Muscle of leg (tissue), 16 donors: ENCODE measurements at places on chromosomes 13 and 19. TPM values are rescaled to one million over a fixed set of nuclear protein-coding genes. Genes with fewer than 3 reads are reported as not detected.
A peak's percentile ranks its signal among the peaks of the same experiment; 100 is the strongest.

DNA sequence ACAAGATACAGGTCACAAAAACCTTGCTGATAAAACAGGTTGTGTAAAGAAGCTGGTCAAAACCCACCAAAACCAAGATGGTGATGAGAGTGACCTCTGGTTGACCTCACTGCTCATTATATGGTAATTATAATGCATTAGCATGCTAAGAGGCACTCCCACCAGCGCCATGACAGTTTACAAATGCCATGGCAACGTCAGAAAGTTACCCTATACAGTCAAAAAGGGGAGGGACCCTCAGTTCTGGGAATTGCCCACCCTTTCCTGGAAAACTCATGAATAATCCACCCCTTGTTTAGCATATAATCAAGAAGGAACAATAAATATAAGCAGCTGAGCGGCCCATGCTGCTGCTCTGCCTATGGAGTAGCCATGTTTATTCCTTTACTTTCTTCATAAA, 434.1 kb downstream of the ZNF536 start:
- peaks cover 12% of the 10 kb centered on the region for H3K4me1 ChIP-seq
- no peaks in the 10 kb centered on the region for H3K36me3 ChIP-seq
- DNase-seq = no peak
- no peaks in the 10 kb centered on the region for H3K27me3 ChIP-seq
- no peak overlapping the region for H3K27ac ChIP-seq

GRCh38 chr19:46840498-46840942, 10.1 kb downstream of the AP2S1 start:
- no peaks in the 10 kb centered on the region for H3K27me3 ChIP-seq
- peaks cover 4% of the 10 kb centered on the region for H3K4me1 ChIP-seq
- H3K36me3 ChIP-seq = peaks cover 69% of the 10 kb centered on the region
- no peak overlapping the region for H3K27ac ChIP-seq

- H3K27ac ChIP-seq = no peak overlapping the region
- no peak overlapping the region for H3K4me3 ChIP-seq
- no peak for DNase-seq
- peaks cover 15% of the 10 kb centered on the region for H3K4me1 ChIP-seq
- no peaks in the 10 kb centered on the region for H3K27me3 ChIP-seq
These were observed 16.7 kb downstream of the PIP5K1C start for GRCh38 chr19:3683405-3684053.

DNA sequence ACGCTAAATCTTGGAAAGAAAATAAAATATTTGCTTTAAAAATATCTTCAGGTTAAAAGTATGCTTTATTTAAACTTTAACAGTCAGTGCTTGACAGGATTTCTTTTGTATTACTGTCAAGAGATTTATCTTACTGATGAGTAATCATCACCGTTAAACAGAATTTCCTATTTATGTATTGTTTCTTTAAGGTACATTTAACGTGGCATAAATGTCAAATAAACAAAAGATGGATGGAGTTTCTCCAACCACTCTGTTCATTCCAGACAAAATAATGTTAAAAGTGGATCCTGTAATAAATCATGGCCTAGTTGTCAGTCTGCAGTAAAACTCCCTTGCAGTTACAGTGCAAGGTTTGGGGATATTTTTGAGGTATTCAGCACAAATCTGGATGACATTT, 298.3 kb downstream of the DIAPH3 start:
- H3K27me3 ChIP-seq = no peaks in the 10 kb centered on the region

GRCh38 chr19:14840206-14840605, 5.2 kb upstream of the OR7A5 start:
- H3K27ac ChIP-seq = no peak overlapping the region
- no peak overlapping the region for H3K4me3 ChIP-seq
- no peak for DNase-seq
- H3K36me3 ChIP-seq = no peaks in the 10 kb centered on the region
- H3K4me1 ChIP-seq = no peaks in the 10 kb centered on the region

DNA sequence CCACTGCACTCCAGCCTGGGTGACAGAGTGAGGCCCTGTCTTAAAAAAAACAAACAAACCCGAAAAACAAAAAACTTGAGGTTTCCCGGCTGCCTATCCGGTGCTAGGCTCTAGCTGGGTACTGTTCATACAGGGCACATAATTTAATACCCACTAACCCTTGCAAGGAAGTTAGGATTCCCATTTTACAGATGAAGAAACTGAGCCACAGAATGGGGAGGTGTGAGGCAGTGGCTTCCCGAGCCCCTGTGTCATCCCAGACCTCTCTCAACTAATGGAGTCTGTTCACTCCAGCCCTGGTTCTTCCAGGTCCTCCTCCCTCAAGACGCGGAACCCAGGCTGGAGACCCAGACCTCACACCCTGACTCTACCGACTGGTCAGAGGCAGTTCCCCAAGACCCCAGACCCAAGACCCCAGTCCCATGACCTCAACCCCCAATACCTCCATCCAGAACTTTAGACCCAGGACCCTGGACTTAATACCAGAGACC, 576 bp downstream of the APBA3 start:
- H3K36me3 ChIP-seq = peaks cover 21% of the 10 kb centered on the region
- no peaks in the 10 kb centered on the region for H3K27me3 ChIP-seq
- DNase-seq = peak; percentile 30
- peak overlapping the region; percentile 77 for H3K27ac ChIP-seq
- peak overlapping the region; percentile 97 for H3K4me3 ChIP-seq

GRCh38 chr13:63944911-63945310, 2529.3 kb upstream of the PCDH20 start:
- no peak overlapping the region for H3K4me3 ChIP-seq
- no peak for DNase-seq
- no peaks in the 10 kb centered on the region for H3K36me3 ChIP-seq

MADCAM1 gene
- polyA plus RNA-seq = 11.4 TPM

MBD3L3 gene
- polyA plus RNA-seq = not detected

NCAN gene
- 0.08 TPM for polyA plus RNA-seq

DNA sequence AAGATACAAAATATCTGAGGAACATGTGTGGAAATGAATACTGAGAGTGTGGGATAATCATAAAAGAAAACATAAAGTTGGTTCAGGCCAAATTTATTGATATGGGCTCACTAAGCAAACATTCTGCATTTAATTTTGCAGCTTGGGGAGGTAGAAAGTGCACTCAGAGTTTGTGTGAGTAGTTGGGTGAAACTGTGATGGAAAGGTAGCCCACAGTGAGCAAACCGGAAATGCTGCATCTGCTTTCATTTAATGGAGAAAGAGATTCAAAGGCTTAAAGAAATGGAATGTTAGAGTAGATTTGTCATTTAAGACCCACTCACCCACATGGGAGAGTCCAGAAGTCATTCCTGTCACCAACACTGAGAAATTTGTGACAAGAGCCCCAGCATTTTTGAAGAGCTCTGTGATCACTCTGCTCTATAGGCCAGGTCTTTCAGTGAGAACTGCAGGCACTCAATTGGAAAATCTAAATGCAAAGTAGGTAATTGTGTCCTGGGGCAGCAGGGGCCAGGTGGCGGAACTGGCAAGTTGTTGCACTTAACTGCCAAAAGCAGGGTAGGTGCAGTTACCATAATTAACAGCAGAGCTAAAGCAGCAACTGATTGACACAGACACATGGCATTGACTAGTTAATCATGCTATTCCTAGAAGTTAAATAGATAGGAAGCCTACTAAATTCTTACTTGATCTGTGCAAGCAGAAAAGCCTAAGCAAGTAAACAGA, 1228.3 kb upstream of the PCDH20 start:
- H3K27ac ChIP-seq = no peak overlapping the region
- H3K27me3 ChIP-seq = no peaks in the 10 kb centered on the region
- H3K4me1 ChIP-seq = no peaks in the 10 kb centered on the region
- peak; percentile 33 for DNase-seq
- H3K36me3 ChIP-seq = no peaks in the 10 kb centered on the region

DNA sequence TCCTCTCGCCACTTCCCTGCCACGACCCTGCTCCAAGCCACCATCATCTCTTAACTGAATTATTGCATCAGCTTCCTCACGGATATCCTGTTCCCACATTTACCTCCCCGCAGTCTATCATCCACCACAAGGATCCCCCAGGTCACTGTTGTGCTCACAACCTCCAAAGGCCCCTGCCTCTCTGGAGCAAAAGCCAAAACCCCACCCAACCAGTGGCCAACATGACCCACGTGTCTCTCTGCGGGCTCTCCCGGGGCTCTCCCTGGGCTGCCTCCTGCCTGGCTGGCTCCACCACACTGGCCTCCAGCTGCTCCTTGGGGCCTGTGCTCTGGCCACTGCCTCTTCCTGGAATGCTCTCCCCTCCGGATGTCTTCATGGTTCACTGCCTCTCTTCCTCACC, 809.3 kb downstream of the UQCRFS1 start:
- peaks cover 14% of the 10 kb centered on the region for H3K4me1 ChIP-seq
- H3K4me3 ChIP-seq = no peak overlapping the region
- no peak for DNase-seq

DNA sequence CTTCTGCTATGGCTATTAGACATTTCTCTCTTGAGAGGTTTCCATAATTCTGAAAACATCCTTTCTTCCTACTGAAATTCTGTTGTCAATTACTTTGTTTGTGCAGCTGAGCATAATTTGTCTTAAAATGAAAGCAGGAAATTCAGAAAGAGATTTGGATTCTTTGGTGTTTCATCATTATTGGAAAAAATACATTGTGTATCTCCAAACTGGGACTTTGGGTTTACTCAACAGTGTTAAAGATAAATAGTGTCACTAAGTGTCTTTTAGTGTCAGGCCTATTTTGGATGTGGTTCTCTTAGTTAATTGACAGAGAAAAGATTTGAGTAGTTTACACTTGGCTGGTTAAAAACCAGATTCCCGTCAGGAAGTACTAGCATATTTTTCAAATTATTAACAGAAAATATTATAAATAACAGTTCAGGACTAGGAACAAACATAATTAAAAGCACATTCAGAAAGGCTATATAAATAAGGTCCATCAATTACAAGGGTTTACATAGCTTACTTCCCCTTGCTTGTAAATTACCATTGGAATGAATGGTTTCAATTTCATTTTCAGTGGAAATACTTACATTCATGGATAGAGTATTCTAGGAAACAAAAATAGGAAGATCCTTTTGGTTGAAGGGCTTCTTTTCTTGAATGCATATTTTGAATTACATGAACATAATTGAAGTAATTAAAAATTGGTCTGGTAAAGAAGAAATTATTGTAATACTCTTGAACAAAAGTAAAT, 483.1 kb downstream of the GPC6 start:
- H3K4me1 ChIP-seq = no peaks in the 10 kb centered on the region
- peak; percentile 76 for DNase-seq
- no peaks in the 10 kb centered on the region for H3K36me3 ChIP-seq
- no peak overlapping the region for H3K4me3 ChIP-seq
- peak overlapping the region; percentile 29 for H3K27ac ChIP-seq
- no peaks in the 10 kb centered on the region for H3K27me3 ChIP-seq

LINGO3 gene
- polyA plus RNA-seq = 0.15 TPM

DNA sequence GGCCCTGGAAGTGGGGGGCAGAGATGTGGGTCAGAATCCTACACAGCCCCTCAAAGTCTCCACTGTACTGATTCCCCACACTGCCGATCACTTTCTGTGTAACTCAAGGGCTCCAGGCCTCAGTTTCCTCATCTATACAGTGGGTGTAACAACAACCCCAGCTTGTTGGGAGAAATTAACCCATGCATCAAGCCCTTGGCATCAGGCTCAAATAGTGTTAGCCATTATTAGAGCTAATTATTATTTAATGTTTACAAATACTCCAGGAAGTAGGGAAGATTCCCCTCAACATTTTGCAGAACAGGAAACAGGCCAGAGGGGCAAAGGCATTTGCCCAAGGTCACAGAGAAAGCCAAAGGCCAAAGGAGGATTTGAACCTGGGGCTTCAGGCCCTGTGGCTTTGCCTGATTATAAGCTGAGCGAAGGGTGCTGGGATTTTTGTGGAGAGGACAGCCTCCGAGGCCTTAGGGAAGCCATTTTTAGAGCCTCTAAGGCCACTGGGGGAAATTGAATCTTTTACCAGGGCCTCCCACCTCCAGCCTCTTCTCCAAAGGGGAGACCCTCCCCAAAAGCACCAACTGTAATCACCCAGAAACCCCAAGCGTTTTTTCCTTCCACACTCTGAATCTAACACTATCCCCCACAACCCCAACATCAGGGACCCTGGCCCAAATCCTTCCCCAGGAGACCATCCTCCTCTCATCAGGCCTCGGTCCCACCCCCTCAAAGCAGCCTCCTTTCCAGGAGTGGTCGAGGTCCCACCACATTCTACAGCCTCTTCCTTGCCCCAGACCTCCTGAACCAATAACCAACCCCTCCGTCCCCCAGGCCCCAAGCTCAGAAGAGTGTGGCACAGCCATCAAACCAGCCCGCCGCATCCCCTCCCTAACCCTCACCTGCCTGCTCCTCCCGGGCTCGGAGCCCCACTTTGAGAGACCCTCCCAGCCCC, 1.1 kb downstream of the FKBP8 start:
- H3K4me1 ChIP-seq = peaks cover 13% of the 10 kb centered on the region
- H3K4me3 ChIP-seq = peak overlapping the region; percentile 68
- no peaks in the 10 kb centered on the region for H3K27me3 ChIP-seq

DNA sequence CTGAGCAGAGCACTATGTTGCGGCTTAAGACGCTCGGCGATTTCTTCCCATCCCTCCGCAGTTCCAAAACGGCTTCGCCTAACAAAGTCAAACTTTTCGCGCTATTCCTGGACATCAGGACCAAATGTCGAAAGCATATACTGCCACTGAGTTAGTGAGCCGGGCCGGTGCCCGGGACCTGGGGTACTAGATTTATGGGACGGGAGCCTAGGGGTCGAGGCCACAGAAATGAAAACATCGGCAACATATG, 699 bp downstream of the RCBTB2 start:
- peak overlapping the region; percentile 97 for H3K27ac ChIP-seq
- DNase-seq = peak; percentile 87
- H3K36me3 ChIP-seq = no peaks in the 10 kb centered on the region
- H3K4me3 ChIP-seq = peak overlapping the region; percentile 81

CSNK1A1L gene
- polyA plus RNA-seq = 0.13 TPM

GRCh38 chr13:53254500-53254899, 225.9 kb downstream of the OLFM4 start:
- H3K4me1 ChIP-seq = no peaks in the 10 kb centered on the region
- no peaks in the 10 kb centered on the region for H3K36me3 ChIP-seq
- DNase-seq = peak; percentile 42
- H3K4me3 ChIP-seq = no peak overlapping the region
- H3K27me3 ChIP-seq = no peaks in the 10 kb centered on the region

C19orf18 gene
- 0.31 TPM for polyA plus RNA-seq

- no peaks in the 10 kb centered on the region for H3K36me3 ChIP-seq
- no peak overlapping the region for H3K4me3 ChIP-seq
- H3K27me3 ChIP-seq = no peaks in the 10 kb centered on the region
- peaks cover 24% of the 10 kb centered on the region for H3K4me1 ChIP-seq
These were observed 7.8 kb upstream of the HIF3A start for GRCh38 chr19:46288896-46289588.

- peaks cover 42% of the 10 kb centered on the region for H3K27me3 ChIP-seq
- H3K36me3 ChIP-seq = no peaks in the 10 kb centered on the region
- H3K27ac ChIP-seq = no peak overlapping the region
These were observed 422 bp upstream of the MTUS2 start for GRCh38 chr13:28819735-28820098.

SMIM24 gene
- 0.73 TPM for polyA plus RNA-seq

GNA15 gene
- polyA plus RNA-seq = 1.9 TPM
